ENCODE measurements at places on chromosomes 13 and 19.

DNA sequence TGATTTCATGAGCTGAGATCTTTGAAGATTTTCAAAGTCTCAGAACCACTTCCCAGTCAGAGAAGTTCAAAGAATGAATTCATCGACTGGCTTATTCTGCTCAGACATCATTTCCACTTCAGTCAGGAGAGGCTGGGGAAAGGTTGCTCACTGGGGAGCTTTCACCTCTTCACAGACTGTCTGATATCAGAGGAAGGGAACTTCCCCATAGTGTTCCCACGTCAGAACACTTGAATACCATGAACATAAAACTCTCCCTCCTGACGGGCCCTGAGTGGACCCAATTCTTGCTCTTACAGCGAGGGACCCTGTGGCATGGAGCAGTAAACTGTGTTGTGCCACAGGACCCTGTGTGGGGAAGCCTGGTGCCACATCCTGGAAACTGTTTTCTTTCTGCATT is 492.6 kb downstream of the COG6 start:
- no peak for DNase-seq

DNA sequence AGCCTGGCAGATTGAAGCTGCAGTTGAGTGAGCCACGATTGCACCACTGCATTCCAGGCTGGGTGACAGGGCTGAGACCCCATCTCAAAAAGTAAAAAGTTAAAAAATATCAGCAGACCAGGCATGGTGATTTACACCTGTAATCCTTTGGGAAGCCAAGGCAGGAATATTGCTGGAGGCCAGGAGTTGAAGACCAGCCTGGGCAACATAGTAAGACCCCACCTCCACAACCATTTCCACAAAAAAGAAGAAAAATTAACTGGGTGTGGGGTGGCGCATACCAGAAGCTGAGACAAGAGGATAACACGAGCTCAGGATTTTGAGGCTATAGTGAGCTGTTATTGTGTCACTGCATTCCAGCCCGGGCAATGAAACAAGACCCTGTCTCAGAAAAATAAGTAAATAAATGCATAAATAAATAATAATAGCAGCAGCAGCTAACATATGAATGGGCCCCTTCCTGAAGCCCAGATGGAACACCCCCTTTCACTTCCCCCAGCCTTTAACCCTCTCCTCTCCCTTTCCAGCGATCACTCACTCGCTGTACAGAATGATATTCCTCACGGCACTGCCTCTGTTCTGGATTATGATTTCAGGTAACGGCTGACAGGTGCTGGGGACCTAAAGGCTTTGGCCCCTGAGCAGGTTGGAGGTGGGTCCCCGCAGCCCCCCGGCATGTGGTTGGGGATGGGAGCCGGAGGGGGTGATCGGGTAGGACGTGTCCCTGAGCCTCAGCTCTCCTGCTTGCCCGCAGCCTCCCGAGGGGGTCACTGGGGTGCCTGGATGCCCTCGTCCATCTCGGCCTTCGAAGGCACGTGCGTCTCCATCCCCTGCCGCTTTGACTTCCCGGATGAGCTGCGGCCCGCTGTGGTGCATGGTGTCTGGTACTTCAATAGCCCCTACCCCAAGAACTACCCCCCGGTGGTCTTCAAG is 3.2 kb downstream of the MAG start:
- no peak for DNase-seq

GRCh38 chr13:26021516-26021915 is 30.3 kb downstream of the SHISA2 start:
- DNase-seq, result no peak

- peak; percentile 49 for DNase-seq
These were observed at the start of gene KDELR1 for GRCh38 chr19:48391100-48392005. Gene KDELR1, minus strand, starts transcription at chr19:48391551. Its CDS starts 193 bp downstream, at chr19:48391358.

DNA sequence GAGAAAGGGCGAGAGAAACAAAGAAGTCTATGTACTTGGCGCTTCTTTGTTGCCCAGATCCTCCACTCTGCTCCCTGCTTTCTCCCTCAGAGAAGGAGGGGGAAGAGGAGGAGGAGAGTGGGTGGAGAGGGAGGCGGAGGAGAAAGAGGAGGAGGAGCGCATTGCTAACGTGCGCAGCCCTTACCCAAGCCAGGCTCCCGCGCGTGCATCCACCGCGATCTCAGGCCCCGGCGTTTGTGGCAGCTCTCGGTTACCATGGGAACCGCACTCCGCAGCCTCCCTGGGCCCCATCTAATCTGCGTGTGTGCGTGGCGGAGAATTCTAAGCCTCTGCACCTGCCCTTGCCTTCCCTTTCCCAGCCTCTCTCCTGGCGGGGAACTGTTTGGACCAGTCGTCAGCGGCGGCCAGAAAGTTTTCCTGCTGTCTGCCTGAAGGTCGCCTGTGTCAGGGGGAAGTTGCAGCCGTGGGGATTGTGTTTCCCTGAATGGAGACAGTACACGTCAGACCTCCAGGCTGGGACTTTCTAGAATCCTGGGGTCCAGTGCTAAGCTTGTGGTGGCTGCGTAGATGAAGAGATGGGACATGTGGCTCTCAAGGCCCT is at the start of gene ERICH6B:
ERICH6B (minus strand) TSS at position 239 of the 601 bp plus-strand sequence. CDS start 18,734 bp downstream, outside the sequence.
- no peak for DNase-seq
